ENCODE measurements at places on chromosomes 5 and 9. TPM values are rescaled to one million over a fixed set of nuclear protein-coding genes. Genes with fewer than 3 reads are reported as not detected.

INSL6 gene
- not detected for total RNA-seq

MARVELD2 gene
- total RNA-seq, result 1.7 TPM

PTGS1 gene
- total RNA-seq, result 0.31 TPM

WDR5 gene
- 29.8 TPM for total RNA-seq

DMRT3 gene
- not detected for total RNA-seq

UBQLN1 gene
- total RNA-seq, result 132 TPM

PRLR gene
- 0.34 TPM for total RNA-seq

FAM174A gene
- total RNA-seq, result 24.4 TPM

OGN gene
- total RNA-seq, result not detected

HK3 gene
- not detected for total RNA-seq

ITGA2 gene
- 4.0 TPM for total RNA-seq

RFX3 gene
- 2.3 TPM for total RNA-seq

SHC3 gene
- total RNA-seq, result 0.31 TPM

SPINK4 gene
- not detected for total RNA-seq

OBP2B gene
- not detected for total RNA-seq

ANKRD20A1 gene
- total RNA-seq, result not detected

ERCC8 gene
- total RNA-seq, result 26.5 TPM

IRX2 gene
- total RNA-seq, result 5.9 TPM

NR5A1 gene
- not detected for total RNA-seq

DNAI1 gene
- not detected for total RNA-seq

TRAF2 gene
- 27.3 TPM for total RNA-seq

PPWD1 gene
- total RNA-seq, result 26.9 TPM

MAN2A1 gene
- total RNA-seq, result 57.4 TPM

SMIM32 gene
- not detected for total RNA-seq

PCDHGC5 gene
- total RNA-seq, result 2.0 TPM

PRR16 gene
- total RNA-seq, result 1.1 TPM

SLC34A3 gene
- not detected for total RNA-seq

PAPPA gene
- 4.0 TPM for total RNA-seq

PKD2L2 gene
- total RNA-seq, result not detected

CKMT2 gene
- 1.1 TPM for total RNA-seq

RANBP3L gene
- not detected for total RNA-seq

GNE gene
- 40.7 TPM for total RNA-seq

PCDHGA5 gene
- total RNA-seq, result 0.15 TPM

GLT6D1 gene
- total RNA-seq, result not detected

C5orf58 gene
- 4.6 TPM for total RNA-seq

ADGRD2 gene
- total RNA-seq, result not detected

PCDHGA7 gene
- 0.93 TPM for total RNA-seq

TMC1 gene
- not detected for total RNA-seq

EFNA5 gene
- total RNA-seq, result 6.5 TPM

MAML1 gene
- 9.5 TPM for total RNA-seq

BTNL3 gene
- not detected for total RNA-seq

CXCL14 gene
- not detected for total RNA-seq

PPP3R2 gene
- total RNA-seq, result not detected

EXOSC3 gene
- total RNA-seq, result 57.7 TPM

NUTM2F gene
- not detected for total RNA-seq

GLIPR2 gene
- total RNA-seq, result 2.0 TPM

PTAR1 gene
- total RNA-seq, result 98.5 TPM

SEMA5A gene
- total RNA-seq, result 90.9 TPM

CTXN3 gene
- total RNA-seq, result not detected

WDR38 gene
- not detected for total RNA-seq

TRPM3 gene
- 1.5 TPM for total RNA-seq

GDNF gene
- not detected for total RNA-seq

TMEM245 gene
- 97.4 TPM for total RNA-seq

ENG gene
- 10.9 TPM for total RNA-seq
